NCI-H2029 treated with DMSO at 0.1 percent for 48 hours (cell line): ENCODE measurements at places on chromosomes 5 and 9.

- peak; percentile 9 for DNase-seq
Observed at GRCh38 chr5:78538240-78538850, 110.2 kb downstream of the LHFPL2 start.

DNA sequence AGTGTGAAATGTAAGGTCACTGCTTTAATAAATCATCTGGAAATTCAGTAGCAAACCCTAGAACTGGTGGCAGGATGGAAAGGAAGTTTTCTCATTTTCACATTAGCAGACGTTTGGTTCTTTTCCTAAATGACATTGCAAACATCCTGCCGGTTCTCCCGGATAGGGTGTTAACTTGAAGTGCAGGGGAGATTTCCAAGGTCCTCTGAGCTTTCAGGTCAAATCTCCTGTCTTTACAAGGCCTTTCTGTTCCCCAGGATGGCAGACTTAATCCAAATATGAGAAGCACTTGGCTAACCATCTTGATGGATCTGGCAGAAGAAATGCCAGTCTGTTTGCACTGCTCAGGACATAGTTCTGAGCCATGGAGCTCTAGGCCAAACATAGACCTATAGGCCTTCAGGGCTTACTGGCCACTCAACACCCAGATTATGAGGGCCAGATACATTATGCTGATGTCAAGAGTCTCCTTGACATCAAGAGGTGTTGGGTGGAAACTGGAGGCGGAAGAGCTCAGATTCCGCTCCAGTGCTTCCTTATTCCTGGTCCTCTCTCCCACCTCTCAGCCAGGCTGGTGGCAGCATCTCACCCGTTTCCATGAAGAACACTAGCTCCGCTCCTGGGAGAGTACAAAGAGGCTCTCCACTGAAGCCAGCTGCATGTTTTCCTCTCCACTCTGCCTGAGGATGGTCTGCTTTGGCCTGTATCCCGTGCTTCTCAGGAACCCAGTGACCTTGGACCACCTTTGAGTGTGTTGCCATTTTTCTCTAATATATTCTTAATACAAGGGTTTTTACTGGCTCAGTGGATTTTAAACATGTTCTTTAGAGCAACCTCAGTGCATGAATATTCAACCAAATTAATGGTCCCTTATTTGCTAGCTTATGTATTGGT, 61.0 kb downstream of the RALGPS1 start:
- DNase-seq, result peak; percentile 65

GRCh38 chr9:3784641-3785040, 258.8 kb upstream of the RFX3 start:
- DNase-seq, result no peak

- peak; percentile 48 for DNase-seq
Observed at GRCh38 chr5:97231025-97231636, 48.1 kb upstream of the RIOK2 start.

DNA sequence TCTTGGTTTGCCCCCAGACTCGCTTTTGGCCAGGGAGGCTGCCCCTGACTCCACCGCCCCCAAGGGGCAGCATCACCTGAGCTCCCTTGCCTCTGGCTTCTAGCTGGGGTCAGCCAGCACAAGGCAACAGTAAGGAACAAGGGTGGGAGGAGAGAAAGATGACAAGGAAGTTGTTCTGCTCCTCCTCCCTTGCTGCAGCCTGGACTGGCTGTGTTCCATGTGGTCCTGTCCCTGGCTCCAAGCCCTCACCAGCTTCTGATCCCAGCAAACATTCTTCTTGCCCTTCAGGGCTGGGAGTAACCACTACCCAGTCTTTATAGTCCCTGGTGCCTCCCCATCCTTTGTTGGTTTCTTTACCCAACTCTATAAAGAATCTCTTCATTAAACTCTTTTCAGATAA, 100.3 kb upstream of the SPIN1 start:
- no peak for DNase-seq

GRCh38 chr9:99137225-99137624, 32.3 kb downstream of the TGFBR1 start:
- no peak for DNase-seq

GRCh38 chr5:93735378-93735777, 6.0 kb downstream of the POU5F2 start:
- DNase-seq, result peak; percentile 38

DNA sequence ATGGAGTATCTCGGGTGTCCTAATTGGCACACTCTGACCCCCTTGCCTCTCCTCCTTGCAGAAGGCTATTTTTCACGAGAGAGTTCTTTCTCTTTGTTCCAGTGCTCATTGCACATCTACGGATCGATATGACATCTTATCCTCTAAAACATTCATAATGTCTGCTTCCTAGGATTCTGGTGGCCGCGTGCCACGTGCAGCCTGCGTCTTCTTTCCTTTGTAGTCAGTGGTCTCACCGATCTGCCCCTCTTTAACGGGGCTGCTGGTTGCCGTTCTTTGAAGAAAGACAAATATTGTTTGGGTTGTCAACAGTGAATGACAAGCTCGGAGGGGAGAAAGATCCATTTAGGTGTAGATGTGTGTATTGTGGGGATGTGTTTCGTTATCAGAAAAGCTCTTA, 252.4 kb upstream of the WWC1 start:
- no peak for DNase-seq

GRCh38 chr5:120326651-120327050, 137.4 kb upstream of the PRR16 start:
- no peak for DNase-seq

DNA sequence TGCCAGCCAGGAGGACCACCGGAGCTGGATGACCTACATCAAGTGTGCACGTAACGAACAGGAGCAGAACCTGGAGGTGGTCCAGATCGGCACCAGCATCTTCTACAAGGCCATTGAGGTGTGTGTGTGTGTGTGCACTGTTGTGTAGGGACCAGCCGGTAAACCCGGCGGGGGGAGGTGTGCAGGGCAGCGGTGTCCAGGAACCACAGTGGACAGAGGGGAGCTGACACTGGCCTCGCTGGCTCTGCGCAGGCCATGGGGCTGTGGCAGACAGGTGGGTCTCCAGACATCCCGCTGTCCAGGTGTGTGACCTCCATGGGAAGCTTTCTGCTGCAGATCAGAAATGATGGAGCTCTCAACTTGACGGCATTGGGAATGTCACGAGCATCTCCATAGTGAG, 3.8 kb downstream of the PRDM12 start:
- DNase-seq, result no peak

- no peak for DNase-seq
Observed at GRCh38 chr9:75188756-75189155, 100.4 kb downstream of the OSTF1 start.

DNA sequence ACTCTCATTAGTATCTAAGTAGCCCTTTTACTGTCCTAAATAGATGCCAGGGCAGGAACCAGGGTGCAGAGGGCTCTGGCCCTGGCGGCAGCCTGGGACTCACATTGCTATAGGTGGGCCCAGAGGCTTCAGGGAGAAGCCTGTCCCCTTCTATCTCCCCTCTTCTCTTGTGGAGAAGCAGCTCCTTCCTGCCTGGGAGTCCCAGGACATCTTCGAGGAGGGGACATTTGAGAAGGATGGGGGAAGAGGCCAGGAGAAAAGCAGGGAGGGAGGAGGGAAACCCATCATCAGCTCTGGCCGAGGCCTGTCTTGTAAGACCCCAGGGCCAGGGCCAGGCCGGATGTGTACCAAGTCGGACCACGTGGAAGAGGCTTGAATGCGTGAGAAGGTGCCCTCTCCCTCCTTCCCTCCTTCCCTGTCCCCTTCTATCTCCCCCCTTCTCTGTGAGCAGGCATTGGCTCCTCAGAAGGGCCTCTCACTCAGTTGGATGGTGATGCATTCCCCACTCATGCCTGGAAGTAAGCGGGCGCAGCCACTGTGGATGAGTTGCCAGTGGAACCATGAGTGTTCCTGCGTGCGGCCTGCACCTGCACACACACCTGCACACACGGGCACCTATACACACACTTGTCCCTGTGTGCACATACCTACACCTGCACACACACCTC, 20.7 kb upstream of the LPCAT1 start:
- DNase-seq, result no peak

GRCh38 chr5:178561746-178562264, 28.4 kb downstream of the COL23A1 start:
- DNase-seq, result no peak

DNA sequence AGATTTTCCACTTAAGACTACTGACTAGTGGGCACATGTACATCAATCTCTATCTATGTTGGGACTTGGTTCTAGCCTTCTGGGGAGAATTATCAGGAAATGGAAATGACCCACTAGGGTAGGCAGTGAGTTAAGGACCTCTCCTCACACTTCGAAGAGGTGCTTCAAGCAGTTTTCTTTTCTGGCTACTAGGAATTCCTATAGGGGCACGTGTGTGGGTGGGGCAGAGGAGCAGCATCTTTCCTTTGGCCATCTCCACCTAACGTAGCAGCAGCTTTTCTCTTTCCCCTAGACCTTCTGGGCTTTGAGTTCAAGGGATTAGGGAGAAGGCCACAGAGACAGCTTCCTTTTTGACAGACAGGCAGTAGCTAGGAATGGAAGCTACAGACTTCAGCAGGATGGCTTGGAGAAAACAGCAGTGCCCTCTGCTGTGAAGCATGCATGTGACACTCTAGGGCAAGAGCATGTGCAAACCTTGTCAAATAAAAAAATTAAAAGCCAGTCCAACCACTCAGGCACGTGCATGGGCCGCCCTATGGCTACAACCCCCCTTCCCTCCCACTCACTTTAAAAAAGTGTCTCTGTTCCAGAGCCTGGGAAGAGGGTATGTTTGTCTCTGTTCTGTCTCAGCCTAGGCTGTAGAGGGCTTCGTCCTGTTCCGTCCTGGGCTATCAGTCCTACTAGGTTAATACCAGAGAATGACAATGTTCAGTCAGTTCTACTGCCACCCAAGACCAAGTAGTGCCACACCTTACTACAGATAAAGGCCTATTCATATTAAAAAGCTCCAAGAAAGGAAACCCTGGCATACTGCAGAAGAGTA, 8.7 kb upstream of the GFRA3 start:
- peak; percentile 32 for DNase-seq

- DNase-seq, result no peak
Observed at GRCh38 chr9:110911659-110912418, 126.4 kb downstream of the LPAR1 start.
